Fibroblast of mammary gland (primary cell): ENCODE measurements at places on chromosomes 1 and 21.

DNA sequence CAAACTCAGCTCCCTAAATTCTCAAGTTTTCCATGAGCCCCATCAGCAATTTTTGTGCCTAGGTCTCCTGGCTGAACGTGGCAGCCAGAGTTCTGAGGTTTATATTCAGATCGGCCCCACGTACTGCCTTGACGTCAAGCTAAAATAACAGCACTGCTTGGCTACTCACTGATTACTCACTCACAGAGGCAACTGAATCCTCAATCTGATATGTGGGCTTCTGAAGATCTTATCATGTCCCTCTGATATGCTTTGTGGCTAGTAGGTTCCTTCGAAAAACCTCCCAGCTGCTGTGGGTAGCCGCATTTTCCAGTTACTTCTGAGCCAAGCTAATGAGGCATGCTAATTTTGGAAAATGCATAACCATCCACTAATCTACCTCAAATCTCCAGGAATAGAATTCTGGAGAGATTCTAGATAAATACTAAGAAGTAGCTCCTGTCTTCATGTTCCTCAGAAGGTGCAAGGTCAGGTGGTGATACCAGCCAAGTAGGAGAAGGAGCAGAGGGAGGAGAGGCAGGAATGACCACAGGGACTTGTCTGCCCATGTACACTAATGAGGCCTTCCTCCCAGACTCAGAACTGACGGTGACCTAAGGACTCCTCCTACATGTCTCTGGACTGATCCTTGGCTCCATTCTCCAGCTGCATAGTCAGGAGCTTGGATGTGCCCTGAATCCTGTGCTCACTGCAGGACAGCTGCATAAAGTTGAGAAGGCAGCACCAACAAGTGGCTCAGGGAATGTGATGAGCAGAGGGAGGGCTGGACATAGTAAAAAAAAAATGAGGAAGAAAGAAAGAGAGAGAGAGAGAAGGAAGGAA is 263.7 kb downstream of the TNR start:
- no peak for DNase-seq

DNA sequence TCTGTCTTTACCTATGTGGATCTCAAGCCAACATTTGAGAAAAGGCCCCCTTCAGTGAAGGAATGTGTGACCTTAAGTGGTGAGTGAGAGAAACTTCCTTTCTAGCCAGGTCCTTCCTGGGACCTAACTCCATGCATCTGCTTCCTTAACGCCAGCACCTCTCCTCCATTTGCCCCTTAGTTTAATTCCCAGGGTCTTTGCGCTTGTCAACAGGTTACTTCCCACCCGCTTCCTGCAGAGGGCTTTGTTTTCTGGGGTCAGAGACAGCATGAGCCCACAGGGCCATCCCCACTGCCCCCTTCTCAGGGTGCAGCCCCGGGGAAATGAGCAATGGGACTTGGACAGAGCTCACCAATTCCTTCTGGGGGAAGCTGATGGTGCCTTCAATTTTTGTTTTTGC is 54.8 kb downstream of the EVA1C start:
- no peak for DNase-seq

- DNase-seq = no peak
Observed at GRCh38 chr1:110119843-110120242, 7.6 kb downstream of the UBL4B start.

- no peak for DNase-seq
Observed at GRCh38 chr1:66351913-66352312, 182.0 kb upstream of the SGIP1 start.

DNA sequence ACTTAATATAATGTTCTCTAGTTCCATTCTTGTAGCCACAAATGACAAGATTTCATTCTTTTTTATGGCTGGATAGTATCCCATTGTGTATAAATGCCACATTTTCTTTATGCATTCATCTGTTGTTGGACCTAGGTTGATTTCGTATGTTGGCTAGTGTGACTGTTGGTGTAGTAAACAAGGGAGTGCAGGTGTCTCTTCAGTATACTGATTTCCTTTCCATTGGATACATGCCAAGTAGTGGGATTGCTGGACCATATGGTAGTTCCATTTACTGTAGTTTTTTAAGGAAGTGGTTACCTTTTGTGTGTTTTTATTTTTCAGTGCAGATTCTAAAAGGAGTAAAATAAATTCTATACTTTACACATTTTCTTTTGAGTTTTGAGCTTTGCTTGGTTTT is 5.7 kb downstream of the PARK7 start:
- no peak for DNase-seq

- DNase-seq = no peak
Observed at GRCh38 chr1:28779751-28780408, 32.1 kb upstream of the OPRD1 start.

GRCh38 chr21:42289926-42290325 is 25.3 kb downstream of the TFF3 start:
- DNase-seq = no peak

GRCh38 chr1:206672011-206672688 is 12.6 kb upstream of the MAPKAPK2 start:
- no peak for DNase-seq
